ENCODE measurements at places on chromosomes 4 and X. TPM values are rescaled to one million over a fixed set of nuclear protein-coding genes. Genes with fewer than 3 reads are reported as not detected.

The CHIC1 gene
- 10.0 TPM for polyA plus RNA-seq

DNA sequence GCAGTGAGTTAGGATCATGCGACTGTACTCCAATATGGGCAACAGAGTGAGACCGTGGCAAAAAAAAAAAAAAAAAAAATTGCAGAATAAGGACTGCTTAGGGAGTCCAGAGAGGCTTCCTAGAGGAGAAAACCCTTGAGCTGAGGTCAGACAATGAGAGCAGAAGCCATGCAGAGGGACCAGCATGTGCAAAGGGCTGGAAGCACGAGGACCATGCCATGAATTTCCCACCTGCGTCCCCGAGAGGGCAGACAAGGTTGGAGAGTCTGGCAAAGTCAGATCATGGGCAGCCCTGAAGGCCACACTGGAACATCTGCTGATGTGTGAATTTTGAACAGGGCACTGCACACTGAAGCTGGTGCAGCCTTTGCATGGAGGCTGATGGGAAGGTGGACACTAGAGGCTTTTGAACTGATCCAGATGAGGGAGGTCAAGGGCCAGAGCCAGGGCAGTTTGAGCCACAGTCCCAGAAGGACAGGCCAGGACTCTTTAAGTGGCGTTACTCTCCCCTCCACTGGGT, 6.5 kb upstream of the JAKMIP1 start:
- DNase-seq: no peak

GRCh38 chr4:110132816-110133719, 65.3 kb downstream of the ELOVL6 start:
- DNase-seq: no peak

DNA sequence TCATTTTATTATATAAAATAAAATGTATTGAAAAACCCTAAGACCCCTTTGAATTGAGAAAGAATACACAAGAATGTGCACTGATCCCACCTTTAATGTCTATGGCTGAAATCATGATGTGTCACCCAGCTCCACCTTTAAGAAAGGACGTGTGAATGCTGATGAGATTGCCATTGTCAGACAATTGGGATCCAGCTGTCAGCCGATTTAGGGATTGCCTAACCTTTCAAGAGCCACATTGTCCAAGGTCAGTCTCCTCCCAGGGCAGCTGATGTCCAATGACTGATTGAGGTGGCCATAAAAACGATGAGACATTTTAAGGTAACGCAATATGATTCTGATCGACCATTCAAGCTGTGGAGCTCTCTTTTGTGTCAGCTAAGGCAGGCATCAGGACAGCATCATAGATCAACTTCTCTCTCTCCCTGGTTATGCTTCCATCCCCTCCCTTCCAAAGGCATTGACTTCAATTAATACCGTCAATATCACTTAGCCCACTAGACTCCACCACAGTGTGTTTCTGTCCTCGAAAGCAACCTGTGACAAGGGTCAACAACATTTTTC, 1676.4 kb downstream of the PCDH7 start:
- no peak for DNase-seq

DNA sequence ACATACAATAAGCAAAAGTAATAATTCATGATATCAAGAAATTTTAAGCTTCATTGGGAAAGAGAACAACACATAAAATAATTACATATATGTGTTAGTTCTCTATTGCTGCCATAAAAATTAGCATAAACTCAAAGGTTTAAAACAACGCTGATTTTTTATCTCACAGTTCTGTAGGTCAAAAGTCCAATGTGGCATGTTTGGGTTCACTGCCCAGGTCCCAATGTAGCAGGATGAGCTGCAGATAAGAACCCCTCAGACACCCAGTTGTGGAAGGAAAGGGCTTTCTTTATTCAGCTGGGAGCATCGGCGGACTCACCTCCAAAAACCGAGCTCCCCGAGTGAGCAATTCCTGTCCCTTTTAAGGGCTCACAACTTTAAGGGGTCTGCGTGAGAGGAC, 13.1 kb upstream of the MAGEB16 start:
- DNase-seq: no peak

- no peak for DNase-seq
Observed at GRCh38 chrX:101932249-101932570, 383 bp upstream of the ZMAT1 start.

GRCh38 chr4:147160908-147161513, 215.3 kb upstream of the TTC29 start:
- DNase-seq: no peak

GRCh38 chrX:133403984-133404383, 11.3 kb downstream of the GPC4 start:
- no peak for DNase-seq

The ZNF711 gene
- 78.3 TPM for polyA plus RNA-seq

The CPEB2 gene
- polyA plus RNA-seq: 21.7 TPM

DNA sequence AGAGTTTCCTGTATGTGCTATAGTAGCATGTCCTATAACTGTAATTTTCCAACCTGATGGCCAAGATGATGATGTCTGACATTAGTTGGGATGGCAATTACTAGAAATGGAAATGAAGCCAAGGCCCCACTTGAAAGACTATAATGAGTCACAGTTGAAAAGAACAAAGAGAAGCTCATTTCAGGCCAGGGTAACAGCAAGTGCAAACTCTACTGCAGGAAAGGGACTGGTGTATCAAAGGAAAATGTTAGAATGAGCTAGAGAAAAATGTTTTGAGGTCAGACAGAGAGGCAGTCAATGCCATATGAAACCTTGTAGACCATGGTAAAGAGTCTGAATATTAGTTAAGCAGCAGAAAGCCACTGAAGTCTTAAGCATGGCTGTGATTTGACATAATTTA, 146.2 kb upstream of the SH3RF1 start:
- no peak for DNase-seq

DNA sequence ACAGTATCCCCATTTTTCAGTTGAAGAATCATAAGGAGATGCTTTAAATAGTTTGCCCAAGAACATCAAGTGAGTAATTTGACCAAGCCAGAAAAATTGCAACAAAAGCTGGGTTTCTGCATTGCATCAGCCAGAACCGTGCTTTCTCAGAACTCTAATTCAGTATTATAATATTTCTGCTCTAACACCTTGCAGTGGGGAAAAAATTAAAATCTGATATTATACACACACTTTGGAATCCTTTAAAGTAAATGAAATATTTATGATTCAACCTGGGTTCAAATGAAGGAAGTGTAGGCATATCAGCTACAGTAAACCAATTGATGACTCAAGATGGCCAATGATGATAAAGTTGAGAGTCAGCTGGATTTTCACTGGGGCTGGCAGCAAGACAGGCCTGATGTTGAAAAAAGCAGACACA, 387.6 kb upstream of the ZFP42 start:
- no peak for DNase-seq

The CCNA2 gene
- 32.7 TPM for polyA plus RNA-seq

- DNase-seq: no peak
Observed at GRCh38 chr4:2247128-2248043, 5.5 kb upstream of the HAUS3 start.

DNA sequence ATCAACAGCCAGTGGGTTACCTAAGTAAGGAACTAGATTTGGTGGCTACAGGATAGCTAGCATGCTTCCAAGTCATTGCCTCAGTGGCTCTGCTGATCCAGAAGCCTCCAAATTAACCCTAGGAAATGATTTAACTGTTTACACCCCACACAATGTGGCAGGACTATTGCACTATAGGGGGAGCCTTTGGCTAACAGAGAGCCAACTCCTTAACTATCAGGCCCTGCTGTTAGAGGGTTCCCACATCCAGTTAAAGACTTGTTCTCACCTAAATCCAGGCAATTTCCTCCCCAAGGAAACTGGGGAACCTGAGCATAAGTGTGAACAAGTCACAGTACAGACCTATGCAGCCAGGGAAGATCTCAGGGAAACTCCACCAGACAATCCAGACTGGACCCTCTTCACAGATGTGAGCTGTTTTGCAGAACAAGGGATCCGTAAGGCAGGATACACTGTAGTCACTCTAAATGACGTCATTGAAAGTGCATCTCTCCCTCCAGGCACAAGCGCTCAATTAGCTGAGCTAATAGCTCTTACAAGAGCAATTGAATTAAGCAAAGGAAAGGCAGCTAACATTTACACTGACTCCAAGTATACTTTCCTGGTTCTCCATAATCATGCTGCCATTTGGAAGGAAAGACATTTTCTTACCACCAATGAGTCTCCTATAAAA, 185.3 kb upstream of the SPOCK3 start:
- DNase-seq: no peak

- no peak for DNase-seq
Observed at GRCh38 chr4:77662396-77662795, 56.8 kb downstream of the CXCL13 start.

GRCh38 chr4:110614173-110614963, 8.5 kb downstream of the PITX2 start:
- no peak for DNase-seq

GRCh38 chr4:75821966-75822365, 80.3 kb downstream of the PPEF2 start:
- DNase-seq: no peak

DNA sequence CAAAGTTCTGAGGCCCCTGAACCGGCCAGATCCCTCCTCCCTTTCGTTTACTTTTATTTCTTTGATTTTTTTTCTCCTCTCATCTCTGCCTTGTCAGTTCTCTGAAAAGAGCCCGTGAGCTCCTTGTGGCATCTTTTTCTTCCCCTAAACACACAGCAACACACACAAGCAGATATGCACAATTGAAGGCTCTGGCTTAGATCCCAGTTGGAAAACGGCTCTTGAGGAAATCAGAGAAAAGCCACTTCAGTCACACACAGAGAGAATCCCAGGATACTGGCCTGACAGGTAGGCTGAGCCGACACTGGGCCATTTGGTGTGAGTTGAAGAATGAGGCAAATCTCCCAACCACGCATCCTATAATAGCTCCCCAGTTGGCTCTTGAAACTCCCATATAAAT, 12.9 kb downstream of the DIPK2B start:
- DNase-seq: no peak

The FSTL5 gene
- polyA plus RNA-seq: 3.1 TPM

The XAGE2 gene
- polyA plus RNA-seq: not detected

The TCEAL6 gene
- polyA plus RNA-seq: 0.29 TPM

DNA sequence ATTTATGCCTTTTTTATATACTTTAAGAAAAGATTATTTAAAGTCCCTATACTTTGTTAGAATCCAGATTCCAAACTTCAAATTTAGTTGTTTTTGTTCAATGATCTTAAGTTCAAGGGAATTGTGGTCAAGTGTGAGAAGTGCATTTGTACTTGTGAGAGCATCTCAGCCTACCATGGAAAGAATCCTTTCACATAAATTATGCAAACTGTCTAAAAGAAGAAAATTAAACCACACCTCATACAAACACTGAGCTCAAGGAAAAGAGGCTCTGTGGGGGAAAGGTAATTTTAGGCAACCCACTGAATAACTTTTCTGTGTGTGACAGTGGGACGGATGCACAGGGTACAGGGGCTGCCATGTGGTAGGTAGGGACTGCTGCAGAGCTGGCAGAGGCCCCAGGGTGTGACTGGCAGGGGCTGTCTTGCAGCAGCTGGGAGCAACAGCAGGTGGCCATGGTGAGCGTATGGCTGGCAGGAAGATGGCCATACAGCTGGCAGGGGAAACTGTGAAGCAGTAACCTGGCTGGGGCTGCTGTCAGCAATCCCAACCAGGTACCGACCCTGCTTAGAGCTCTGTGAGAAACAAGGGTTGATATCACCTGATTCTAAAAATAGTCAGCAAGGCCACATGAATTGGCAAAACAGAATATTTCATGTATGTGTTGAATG, 130.6 kb downstream of the UGT8 start:
- DNase-seq: no peak

The PRSS48 gene
- polyA plus RNA-seq: not detected

GRCh38 chrX:71623714-71624113, 5.4 kb upstream of the CXCR3 start:
- DNase-seq: no peak

DNA sequence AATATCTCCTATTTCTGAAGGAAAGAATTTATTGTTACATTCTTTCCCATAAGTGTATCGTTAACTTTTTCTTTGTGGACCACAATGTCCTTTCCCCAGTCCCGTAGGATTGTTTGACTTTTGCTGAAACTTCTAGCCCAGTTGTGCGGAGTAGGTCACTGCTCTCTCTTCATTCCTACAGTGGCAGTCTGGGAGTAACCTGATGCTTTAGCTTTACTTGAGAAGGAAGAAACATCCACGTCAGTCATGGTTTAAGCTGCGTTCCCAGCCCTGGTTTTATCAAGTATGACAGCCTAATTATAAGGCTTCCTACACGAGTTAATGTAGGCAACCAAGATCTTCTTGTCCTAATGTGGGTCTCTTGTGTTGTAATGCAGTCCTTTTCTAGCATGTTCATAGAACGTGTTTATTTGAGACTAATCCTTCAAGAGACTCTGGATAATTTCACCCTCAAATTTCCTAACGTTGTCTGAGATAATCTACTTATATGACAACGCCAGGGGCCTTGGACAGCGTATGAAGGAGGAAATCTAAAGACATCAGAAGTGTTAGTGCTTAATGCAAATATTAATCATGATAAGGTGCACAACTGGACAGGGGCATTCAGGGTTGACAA, 40.8 kb upstream of the GRPR start:
- no peak for DNase-seq

GRCh38 chr4:175986-176385, 51.7 kb downstream of the ZNF718 start:
- no peak for DNase-seq

The UGT2A3 gene
- polyA plus RNA-seq: 72.5 TPM

DNA sequence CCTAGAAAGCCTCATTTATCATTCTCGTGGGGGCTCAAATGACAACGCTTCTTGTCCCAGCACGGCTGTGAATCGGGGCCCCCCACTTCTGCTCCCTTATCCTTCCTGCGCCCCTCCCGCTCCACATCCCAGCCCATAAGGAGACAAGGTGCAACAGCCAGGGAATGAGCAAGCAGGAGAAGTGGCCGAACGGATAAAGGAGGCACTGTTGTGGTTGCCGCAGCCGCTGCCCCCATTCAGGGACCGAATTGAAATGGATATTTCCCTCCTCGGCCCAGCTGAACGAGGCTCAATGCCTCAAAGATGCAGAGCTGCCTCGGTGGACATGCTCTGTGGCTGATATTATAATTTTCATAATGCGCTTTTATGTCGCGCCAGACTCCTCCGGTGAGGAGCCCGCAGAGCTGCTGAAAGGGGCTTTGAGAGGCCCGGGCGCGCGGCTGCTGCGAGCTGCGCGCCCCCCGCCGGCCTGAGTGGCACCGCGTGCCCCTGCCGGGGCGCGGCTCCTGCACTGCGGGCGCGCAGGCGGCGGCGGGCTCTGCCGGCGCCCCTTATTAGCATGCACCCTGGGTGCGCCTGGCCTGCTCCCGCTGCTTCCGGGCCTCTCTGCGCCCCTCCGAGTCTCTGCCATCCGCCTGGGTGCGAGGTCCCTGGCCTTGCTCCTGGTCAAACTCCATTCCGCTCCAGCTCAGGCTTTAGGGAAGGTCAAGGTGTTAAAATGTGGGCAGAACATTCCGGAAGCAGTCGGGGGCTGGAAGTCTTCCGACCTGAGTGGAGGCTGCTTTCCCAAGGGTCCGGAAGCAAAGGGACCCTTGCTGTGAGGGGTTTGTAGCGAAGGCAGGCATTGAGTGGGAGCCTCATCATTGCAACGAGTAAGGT, 68.2 kb upstream of the TMEM33 start:
- no peak for DNase-seq

The NIPAL1 gene
- 13.0 TPM for polyA plus RNA-seq

DNA sequence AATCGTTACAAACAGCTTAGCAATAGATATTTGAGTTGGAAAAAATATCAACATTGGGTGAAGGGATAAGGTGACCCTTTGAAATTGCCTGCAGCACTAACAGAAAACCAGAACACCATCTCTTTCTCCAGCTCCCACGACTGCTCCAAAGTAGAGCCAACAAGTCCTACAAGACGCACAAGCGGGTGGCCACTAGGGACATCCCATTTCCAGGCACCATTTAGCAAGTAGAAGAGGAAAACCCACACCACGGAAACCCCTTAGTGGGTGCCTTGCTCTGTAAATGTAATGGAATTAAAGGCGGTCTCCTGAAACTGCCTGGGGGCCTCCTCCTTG, 1.9 kb downstream of the ARHGAP6 start:
- DNase-seq: no peak

The CXCL10 gene
- polyA plus RNA-seq: 7.5 TPM

Data from left renal pelvis (tissue), 4 donors.